Stimulated activated CD4-positive, alpha-beta T cell treated with anti-CD3 and anti-CD28 coated beads, Interleukin-4, amount 100 ng/mL, for 4 hours (primary cell): ENCODE measurements at places on chromosomes 16 and 17.
A peak's percentile ranks its signal among the peaks of the same experiment; 100 is the strongest.

DNA sequence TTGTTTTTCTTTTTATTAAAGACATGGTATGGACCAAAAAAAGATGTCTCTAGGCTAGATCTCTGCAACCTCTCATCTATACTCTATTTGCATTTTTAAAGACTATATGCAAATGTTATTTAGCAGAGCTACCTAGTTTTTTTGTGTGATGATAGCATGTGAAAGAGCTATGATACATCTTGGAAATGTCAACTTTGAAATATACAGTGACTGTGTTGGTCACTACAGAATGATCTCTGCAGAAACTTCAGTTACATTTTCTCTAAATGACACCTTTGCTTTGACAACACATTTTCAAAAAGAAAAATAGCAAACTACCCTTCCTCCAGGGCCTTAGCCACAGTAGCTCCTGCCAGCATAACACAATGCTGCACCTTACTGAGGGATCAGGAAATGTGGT lies 86.6 kb downstream of the PRKCB start:
- DNase-seq: no peak

DNA sequence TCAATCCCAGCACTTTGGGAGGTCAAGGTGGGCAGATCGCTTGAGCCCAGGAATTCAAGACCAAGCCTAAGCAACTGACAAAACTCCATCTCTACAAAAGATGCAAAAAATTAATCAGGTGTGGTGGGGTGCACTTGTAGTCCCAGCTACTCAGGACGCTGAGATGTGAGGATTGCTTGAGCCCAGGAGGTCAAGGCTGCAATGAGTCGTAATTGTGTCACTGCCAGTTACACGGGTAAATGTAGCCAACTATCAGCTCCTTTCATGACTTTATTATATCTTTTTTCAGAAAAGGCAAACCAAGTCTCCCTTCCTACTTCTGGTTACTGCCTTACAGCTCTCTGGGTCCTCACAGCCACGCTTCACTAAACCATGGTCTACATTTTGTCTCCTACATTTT lies 4.0 kb downstream of the SDF2 start:
- DNase-seq: no peak

DNA sequence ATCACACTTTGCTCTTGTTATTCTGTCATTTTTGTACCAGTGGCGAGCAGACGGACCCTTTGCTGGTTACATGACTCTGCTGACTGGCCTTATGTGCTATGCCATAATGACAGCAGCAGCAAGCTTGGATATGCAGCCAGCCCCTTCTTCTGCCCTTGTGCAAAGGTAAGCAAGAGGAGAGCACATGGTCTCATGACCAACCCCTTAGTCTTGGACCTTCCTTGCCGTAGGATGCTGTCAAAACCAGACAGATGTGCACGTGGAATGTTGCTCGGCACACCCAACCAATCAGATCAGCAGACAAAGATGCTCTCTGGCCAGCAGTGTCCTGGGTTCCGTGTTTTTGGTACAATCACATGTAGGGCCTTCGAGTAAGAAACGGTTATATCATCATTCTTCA lies 4.8 kb upstream of the N4BP1 start:
- no peak for DNase-seq

DNA sequence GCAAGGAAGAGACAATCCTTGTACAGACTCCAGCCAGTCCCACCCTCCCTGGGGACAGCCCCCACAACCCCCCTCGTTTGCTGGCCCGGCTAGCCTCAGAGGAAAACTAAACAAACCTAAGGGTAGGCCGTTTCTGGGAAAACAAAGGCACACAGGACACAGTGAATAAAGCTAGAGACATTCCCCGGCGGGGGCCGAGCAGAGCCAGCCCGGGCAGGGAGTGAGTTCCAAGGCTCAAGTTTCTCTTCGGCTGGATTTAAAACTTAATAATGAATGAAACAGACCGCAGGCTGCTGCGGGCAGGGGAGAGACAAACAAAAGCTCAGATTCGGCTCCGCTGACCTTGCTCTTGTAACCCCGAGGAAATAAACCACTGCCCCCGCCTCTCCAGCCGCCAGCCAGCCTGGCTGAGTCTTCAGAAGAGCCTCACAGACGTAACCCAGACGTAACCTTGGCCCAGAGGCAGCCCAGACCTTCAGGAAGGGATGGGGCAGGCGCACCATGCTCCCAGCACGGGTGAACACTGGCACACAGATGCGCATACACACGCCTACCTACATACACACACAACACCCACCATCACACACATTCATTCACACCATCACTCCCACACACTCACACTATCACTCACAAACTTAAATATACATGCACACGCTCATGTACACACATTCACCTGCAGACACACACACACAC lies 216.0 kb downstream of the ZNF423 start:
- DNase-seq: no peak

GRCh38 chr16:25224731-25225319 lies 8.1 kb downstream of the AQP8 start:
- no peak for DNase-seq

DNA sequence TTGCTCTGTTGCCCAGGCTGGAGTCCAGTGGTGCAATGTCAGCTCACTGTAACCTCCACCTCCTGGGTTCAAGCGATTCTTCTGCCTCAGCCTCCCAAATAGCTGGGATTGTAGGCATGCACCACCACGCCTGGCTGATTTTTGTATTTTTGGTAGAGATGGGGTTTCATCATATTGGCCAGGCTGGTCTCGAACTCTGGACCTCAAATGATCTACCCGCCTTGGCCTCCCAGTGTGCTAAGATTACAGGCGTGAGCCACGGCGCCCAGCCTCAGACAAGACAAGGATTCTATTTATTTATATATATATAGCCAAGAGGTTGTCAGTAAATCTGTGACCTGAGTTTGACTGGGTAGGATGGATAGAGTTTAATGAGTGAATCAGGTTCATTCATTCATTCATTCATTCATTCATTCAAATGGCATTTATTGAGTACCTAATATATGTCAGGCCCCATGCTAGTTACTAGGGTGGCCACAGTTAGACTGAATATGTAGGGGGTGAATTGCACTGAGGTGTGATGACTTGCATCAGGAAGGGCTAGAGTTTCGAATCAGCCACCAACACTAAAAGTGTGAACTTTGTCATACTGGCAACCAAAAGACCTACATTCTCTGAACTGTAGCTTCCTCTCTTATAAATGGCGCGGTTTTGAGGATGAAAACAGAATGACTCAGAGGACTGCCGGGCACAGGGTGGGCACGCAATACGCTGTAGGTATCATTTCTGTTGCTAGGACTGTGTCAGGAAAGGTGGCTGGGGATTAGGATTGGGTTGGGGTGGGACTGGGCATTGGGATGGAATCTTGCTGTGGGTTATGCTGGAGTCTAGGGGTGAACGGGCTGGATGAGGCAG lies 37.8 kb downstream of the ITGAE start:
- no peak for DNase-seq

GRCh38 chr17:79000396-79001189 lies 9.0 kb downstream of the CANT1 start:
- DNase-seq: no peak

DNA sequence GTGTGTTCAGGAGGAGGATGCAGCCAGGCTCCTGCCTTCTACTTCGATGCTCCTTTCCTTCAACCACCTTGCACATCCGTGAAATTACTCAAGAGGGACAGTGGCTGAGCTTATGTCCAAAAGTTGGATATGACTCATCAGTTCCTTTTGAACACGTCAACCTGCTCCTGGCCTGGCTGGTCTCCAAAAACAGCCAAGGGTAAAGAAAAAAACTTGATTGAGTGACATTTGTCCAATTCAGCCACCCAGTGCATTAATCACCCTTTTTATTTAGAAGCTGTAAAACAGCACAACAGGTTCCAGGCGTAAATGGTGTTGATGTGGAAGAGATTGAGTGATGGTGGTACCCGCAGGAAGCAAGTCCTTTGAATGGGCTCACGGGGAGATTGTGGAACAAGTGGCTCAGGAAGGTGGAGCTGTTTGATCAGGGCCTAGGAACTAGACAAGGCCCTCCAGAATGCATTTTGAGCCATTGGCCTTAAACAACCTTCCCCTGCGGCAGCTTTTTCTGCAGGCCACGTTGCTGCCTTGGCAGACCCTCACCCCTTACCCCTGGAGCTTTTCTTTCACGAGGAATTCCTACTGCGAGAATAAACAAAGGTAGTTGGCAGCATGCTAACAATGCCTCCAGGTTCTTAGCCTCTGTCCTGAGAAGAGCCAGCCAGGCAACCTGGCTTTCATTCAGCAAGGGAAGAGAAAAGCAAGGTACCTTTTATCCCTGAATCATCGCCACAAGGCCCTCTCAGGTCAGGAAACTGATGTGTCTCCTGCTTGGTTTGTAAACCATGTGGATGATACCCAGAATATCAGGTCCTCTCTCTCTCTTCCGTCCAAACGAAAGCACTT lies 173.3 kb upstream of the CACNG5 start:
- DNase-seq: no peak

DNA sequence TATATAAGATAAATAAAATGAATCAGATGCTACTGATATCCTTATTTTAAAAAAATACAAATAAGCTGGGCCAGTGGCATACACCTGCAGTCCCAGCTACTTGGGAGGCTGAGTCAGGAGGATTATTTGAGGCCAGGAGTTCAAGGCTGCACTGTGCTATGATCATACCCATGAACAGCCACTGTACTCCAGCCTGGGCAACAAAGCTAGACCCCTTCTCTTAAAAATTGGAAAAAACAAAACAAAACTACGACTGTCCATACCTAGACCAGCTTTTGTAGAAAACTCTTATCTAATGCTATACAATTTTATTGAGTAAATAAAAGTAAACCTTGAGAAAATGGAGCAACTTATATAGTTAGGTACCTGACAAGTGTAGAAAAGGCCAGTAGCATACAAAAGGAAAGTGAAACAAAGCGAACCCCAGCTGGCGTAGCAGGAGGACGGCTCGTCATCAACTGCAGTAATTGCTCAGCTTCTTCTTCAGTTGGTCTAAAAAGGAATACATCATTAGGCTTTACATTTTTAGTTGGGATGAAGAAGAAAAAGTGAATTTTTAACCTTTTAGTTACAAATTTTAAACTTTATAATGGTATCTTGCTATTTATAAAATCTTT lies 23.6 kb downstream of the INTS2 start:
- peak; percentile 22 for DNase-seq

DNA sequence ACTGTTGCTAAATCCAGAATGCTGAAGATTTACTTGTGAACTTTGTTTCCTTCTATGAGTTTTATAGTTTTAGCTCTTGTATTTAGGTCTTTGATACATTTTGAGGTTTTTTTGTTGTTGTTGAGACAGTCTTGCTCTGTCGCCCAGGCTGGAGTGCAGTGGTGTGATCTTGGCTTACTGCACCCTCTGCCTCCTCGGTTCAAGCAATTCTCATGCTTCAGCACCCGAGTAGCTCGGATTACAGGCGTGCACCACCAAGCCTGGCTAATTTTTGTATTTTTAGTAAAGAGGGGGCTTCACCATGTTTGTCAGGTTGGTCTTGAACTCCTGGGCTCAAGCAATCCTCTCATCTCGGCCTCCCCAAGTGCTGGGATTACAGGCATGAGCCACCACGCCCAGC lies 14.4 kb downstream of the TENT4B start:
- no peak for DNase-seq

GRCh38 chr17:73657473-73658116 lies 13.3 kb upstream of the SDK2 start:
- DNase-seq: no peak

GRCh38 chr16:72458035-72458434 lies 286.1 kb upstream of the PMFBP1 start:
- no peak for DNase-seq

- no peak for DNase-seq
Observed at GRCh38 chr17:76329664-76330063, 21.6 kb upstream of the QRICH2 start.

DNA sequence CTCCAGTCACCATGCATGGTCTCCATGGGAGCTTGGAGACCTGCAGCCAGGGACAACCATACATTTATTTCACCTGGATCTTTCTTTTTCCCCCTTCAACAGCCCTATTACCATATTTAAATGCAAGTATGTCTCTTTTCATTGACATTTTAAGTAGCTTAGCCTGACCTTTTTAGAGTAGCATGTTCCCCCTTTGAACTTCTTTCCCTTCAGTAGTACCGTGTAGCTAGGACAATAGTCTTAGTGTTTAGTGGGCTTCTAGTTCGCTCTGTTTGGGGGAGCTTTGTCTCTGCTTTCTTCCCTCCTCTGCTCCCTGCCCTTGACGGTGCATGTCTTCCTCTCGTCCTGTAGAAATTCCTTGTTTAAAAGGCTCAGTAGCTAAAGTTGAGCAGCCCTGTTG lies 94.6 kb downstream of the CCDC182 start:
- DNase-seq: no peak

DNA sequence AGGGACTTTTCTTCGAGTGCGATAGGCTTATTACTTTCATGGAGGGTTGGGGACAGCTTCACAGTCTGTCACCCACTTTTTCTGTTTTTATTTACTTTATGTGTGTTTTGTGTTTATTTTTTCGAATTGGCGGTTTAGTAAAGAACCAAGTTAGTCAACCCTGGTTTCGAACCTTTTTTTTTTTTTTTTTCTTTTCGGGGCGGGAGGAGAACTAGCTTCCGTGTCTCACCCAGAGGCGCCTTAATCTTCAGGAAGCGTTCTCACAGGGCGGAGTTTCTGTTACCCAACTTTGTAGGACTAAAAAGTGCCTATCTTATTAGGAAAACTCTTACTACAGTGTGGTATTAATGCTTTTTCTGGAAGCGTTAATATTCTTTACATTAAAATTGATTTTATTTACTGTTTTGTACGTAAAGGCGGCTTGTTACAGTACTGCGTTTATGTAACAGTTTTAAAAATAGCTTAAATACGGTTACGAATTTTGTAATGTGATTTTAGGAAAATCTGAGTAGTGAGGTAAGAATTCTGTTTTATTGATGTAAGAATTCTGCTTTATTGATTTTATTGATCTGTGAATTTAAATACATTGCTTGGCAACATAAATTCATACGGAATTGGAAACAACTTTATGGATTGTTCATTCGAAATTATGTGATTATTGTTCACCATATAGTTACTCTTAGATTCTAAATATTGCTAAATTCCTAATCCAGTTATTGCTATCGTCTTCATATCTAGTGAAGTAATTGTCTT lies 885 bp downstream of the ZNF207 start:
- peak; percentile 28 for DNase-seq

DNA sequence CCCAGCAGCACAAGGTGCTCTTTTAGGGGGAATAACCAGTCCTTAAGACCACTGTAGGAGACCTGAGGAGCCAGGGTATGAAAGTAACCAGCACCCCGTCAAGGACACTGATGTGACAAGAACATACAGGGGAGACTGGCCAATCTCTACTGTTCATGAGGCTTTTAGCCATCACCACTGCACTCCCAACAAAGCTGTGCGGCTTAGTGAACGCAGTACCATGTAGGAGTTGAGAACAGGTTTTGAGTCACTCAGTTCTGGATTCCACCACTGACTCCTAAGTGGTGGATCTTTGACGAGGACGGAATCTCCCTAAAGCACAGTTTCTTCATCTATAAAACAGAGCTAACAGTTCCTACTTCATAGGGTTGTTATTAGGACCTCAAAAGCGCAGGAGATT lies 26.8 kb downstream of the COG4 start:
- DNase-seq: no peak

DNA sequence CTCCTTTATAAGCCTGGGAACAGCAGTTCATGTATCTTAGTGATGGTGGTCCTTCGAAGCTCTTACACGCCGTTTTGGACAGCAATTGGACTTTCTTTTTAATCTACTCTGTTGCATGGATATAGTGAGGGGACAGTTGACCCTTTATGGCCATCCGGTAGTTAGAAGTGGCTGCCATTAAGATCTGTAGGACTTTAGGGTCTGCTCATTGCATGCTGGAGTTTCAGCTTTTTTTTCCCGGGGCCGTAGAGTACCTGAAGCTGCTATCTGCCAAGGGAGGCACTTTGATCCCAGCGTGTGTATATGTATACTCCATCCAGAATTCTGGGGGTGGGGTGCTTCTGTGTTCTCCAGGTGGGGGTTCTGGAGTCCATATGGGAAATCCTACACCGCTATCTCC lies 1.2 kb downstream of the CYB5D1 start:
- DNase-seq: no peak

GRCh38 chr17:51044976-51045375 lies 75.7 kb downstream of the SPAG9 start:
- no peak for DNase-seq
